ENCODE measurements at places on chromosomes 6 and 20.

DNA sequence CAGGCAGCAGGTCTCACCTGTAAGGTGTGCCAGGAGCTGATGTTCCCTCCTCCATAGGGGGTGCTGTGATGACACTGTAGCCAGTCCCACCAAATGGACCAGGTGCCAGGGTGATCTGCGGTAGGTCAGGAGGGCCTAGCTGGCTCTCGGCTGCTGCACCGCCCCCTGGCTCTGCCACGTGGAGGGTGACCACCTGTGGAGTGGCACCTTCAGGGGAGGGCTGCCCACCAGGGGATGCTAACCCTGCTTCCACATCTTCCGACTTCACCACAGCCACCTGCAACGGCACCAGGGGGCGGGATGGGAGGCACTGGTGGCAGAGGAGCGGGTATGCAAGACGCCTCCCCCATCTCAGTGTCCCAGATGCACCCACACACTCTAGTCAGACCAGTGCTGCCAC is 18.3 kb downstream of the ZNF335 start:
- no peak for DNase-seq

DNA sequence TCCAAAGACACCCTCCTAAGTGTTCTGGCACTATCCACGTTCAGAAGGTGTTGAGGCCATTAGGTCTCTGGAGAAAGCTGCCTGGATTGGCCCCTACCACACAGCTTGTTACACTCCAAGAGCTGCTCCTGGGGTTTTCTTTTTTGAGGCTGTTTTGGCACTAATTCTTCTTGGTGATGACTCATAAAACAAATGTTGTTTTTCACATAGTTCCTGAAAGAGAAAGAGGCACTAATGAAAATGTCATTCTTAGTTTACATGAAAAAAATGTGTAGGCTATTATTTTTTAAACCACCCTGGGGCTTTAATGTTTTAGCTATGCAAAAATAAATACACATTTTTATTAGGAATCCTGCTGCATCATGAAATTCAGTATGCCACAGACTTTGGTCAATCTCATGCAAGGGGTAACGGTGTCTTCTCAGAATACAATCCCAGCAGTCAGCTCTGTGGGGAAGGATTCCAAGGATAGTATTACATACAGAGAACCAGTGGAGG is 38.1 kb downstream of the TBPL1 start:
- no peak for DNase-seq

- DNase-seq, result no peak
These were observed 32.3 kb downstream of the KCNQ5 start for GRCh38 chr6:72654071-72654621.

- DNase-seq, result no peak
These were observed 24.1 kb upstream of the ARFGEF2 start for GRCh38 chr20:48897305-48898010.

- no peak for DNase-seq
These were observed 69.1 kb downstream of the RNF217 start for GRCh38 chr6:125031385-125031784.

GRCh38 chr20:2292416-2293110 is 3.2 kb upstream of the TGM3 start:
- no peak for DNase-seq

- DNase-seq, result no peak
These were observed 166.2 kb downstream of the EDN1 start for GRCh38 chr6:12456343-12456742.

Measured in substantia nigra (tissue), 51 donors.